ENCODE measurements at places on chromosomes 11 and 22. TPM values are rescaled to one million over a fixed set of nuclear protein-coding genes. Genes with fewer than 3 reads are reported as not detected.

The SLC5A12 gene
- total RNA-seq: under 0.01 TPM

The APOBEC3C gene
- 20.5 TPM for total RNA-seq

The SHANK3 gene
- total RNA-seq: 14.4 TPM

The SLC25A45 gene
- total RNA-seq: 2.5 TPM

The DDX25 gene
- 0.16 TPM for total RNA-seq

The SMCO4 gene
- total RNA-seq: 2.4 TPM

The APOBEC3A gene
- not detected for total RNA-seq

Measured in sigmoid colon (tissue), 7 donors.